ENCODE measurements at places on chromosomes 13 and 19. TPM values are rescaled to one million over a fixed set of nuclear protein-coding genes. Genes with fewer than 3 reads are reported as not detected.

DNA sequence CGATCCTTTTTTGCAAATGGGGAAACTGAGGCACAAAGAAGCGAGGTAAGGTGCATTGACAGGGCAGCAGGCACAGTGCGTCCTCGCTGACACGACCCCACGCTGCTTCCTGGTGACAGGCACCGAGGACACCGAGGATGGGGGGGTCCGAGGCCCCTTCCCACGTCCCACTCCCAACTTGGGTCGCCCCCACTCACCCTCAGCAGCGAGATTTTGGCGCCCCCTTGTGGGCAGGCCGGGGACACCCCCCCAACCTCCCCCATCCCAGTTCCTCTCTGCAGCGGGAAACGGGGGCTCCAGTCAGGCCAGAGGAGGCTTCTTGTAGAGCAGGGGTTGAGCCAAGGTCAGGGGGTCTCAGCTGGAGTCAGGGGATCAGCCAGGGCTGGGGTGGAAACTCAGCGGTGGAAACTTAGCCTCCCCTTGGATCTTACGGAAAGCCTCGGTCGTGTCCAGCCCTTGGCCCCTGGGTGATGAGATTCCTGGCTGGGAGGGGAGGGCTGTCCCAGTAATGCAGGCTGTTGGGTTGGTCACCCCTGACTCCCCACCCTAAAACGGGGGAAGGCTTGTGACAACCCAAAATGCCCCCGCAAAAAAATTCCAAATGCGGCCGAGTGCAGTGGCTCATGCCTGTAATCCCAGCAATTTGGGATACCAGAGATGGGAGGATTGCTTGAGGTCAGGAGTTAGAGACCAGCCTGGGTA, 8.2 kb downstream of the SMIM24 start:
- no peak for DNase-seq

- DNase-seq = no peak
These were observed 14.8 kb downstream of the CHERP start for GRCh38 chr19:16527334-16527935.

Gene PEPD
- total RNA-seq = 201 TPM

GRCh38 chr13:51524312-51524711, 60.0 kb upstream of the WDFY2 start:
- peak; percentile 77 for DNase-seq

DNA sequence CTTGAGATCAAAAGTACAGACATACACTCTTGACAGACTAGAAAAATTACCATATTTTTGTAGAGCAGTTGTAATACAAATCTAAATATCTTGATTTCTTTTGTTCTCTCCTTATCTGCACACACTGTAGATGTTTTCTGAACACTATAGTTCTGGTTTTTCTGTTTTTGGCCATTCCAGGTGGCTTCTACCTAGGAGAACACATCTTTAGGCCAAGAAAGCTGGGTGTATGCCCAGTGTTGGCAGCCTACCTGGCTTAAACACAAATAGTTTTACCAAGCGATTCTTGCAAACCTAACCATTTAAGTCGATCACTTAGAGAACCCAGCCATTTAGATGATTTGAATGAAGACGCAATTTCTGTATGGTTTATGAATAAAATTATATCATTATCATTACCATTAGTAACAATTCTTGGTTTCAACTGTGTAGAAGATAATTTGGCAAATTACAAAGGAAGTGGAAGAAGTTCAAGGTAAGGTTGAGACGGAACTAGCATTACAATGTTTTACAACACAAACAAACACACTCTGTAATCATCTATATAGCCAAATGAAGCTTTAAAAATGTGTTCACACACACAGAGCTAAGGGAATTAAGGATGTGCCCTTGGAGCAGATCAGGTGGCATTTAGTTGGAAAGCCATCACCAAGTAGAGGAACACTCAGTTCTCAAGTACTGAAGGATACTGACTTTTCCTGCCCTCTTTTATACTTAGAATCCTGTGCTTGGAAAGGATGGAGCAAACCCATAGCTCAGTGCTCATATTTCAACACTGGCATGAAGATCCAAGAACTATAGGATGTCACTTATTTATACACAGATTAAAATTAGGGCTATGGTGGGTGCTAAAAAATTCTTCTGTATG, 36.2 kb downstream of the ERCC5 start:
- peak; percentile 67 for DNase-seq

DNA sequence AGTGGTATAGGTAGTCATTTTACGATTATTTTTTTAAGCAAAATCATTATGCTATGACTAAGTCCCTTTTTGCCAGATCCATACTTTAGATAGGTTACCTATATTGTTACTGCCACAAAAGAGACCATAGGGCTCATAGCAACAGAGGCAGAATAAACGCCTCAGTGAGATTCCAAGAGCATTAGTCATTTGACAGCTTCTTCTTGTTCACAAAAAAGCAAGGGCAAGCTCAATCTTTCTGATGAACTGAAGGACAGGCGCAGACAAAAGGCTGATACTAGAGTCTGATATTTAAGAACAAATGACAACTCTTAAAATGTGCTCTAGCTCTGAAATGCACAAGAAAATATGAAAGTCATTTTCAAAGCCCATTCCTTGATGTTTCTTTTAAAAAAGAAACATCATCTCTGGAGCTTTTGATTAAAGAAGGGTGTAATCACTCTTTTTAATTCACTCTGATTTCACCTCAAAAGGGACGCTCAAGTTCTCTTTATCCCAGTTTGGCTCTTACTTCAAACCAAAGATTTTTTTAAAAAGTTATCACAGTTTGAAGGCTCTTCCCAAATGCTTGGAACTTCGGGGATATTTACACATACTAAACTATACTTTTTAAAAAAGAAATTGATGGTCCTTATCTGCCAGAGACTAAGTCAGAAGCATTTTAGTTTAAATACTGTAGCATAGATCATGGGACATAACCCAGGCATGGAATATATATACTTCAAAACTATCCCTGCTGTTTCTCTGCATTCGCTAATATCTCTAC, 187.2 kb downstream of the EFNB2 start:
- no peak for DNase-seq

DNA sequence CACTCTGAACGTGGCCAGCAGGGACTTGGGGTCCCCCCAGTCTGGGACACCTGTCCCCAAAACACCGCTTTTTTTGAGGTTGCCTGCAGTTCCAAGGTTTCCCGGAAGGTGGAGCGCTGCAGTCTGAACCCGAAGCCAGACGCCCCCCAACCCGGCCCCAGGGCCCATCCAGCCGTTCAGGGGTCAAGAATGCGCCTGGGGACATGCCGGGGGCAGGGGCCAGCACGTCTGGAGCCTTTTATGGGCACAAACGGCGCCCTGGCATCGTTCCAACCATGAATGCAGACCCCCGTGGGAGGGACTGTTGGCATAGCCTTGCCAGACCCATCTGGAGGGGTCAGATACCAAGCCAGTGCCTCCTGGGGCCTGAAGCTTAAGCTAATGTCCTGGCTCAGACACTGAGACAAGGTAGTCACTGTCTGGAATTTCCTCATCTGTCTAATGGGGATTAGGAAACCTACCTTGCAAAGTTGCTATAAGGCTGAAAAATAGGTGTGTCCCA, 6.9 kb downstream of the S1PR5 start:
- DNase-seq = no peak

DNA sequence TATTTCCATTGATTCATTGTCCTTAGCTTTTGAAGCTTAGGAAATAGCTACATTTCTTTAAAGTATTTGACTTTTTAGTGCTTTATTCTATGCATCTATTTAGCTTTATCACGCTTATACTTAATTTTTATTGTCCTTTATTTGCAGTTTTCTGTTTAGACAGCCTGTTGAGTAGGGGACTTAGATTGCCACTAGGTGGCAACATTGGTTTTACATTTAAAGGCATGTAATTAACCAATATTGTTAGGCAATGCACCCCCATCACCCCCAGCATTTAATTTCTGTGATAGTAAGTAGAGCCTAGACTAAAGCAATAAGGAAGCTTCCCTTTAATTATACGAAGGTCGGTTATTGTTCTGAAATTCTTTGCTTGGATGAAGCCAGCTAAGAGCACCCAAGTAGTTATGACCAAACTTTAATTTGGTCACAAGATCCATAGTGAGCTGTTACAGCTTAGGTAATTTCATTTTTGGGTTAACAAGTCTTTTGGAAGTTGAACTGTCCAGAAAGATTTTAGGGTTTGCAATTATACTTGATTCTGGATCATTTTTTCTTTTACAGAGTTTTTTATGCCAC, 36.5 kb downstream of the B3GLCT start:
- DNase-seq = no peak

DNA sequence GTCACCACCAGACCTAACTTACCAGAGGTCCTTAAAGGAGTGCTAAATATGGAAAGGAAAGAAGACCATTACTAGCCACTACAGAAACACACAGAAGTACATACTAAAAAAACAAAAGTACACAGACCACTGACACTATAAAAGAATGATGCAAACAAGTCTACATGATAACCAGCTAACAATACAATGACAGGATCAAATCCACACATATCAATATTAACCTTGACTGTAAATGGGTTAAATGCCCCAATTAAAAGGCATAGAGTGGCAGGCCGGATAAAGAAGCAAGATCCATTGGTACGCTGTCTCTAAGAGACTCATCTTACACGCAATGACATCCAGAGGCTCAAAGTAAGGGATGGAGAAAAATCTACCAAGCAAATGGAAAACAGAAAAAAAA, 47.2 kb downstream of the UBL3 start:
- DNase-seq = no peak

- peak; percentile 21 for DNase-seq
These were observed 15.3 kb upstream of the SULT2A1 start for GRCh38 chr19:47901370-47901769.

GRCh38 chr13:80717776-80718175, 376.9 kb upstream of the SPRY2 start:
- DNase-seq = no peak

DNA sequence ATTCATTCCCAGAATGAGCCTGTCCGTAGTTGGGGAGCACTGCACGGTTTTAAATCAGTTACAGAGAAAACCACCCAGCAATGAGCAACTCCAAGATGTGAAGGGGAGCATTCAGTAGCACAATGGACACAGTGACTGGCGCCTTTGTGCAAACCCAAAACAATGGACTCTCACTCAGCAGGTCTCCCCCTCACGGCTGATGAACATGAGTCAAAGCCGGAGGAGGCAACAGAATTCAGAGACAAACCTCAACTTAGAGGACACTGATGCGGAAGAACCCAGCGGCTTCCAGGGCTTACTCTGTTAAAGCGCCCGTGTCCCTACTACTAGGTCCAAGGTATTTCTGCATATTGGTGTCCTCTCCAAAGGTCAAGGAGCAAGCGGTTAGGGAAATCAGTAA, 17.7 kb downstream of the PLEKHF1 start:
- DNase-seq = no peak

DNA sequence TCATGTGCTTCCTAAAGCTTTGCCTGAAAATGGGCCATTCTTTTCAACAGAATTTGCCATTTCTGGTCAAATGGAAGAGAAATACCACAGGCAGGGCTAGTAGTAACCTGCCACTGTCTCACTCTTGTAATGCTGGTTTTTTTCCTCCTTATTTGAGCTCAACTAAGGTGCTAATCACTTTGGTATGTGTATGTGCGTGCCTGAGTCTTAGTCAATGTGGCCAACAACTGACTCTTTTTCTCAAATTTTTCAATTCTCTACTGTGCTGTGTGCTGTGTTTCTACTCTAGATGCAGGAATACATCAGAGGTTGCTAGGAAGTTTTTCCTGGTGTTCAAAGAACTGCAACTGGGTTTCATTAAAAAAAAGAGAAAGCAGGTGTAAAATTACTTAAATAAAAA, 870.2 kb downstream of the EFNB2 start:
- DNase-seq = no peak

Gene CRLF1
- 0.20 TPM for total RNA-seq

DNA sequence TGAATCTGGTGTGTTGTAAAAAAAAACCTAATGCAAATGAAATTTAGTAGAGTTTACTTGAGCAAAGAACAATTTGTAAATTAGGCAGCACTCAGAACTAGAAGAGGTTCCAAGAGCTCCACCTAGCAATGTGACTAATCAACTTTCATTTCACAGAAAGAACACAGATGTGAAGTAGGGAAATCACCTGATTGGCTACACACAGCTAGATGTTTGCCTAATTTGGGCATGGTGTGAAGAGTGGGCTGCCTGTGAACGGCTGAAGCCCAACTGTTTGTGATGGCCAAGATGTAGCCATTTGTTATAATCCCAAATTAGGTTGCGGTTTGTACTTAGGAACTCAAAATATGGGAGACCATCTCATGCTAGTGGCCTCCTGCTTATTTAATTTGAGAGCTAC, 724.4 kb upstream of the SLITRK5 start:
- DNase-seq = no peak

- DNase-seq = no peak
These were observed 2.9 kb upstream of the UFM1 start for GRCh38 chr13:38346764-38347163.

DNA sequence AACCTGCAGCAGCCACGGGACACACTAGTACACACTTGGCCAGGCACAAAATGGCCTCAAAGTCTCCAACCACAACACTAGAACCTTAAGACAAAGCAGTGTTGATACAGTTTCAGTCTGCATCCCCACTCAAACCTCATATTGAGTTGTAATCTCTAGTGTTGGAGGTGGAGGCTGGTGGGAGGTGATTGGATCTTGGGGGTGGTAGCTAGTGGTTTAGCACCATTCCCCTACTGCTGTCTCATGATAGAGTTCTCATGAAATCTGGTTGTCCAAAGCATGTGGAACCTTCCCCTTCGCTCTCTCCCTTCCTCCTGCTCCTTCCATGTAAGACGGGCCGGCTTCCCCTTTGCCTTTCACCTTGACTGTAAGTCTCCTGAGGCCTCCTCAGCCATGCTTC, 638.7 kb downstream of the UQCRFS1 start:
- no peak for DNase-seq

DNA sequence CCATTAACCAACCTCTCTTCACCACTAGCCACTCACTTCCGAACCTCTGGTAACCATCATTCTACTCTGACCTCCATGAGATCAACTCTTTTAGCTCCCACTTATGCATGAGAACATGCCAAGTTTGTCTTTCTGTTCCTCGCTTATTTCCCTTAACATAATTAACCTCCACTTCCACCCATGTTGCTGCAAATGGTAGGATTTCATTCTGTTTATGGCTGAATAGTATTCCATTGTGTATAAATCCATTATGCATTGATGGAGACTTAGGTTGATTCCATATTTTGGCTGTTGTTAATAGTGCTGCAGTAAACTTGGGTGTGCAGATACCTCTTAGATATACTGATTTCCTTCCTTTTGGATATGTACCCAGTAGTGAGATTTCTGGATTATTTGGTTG, 30.2 kb downstream of the ZNF382 start:
- DNase-seq = no peak

Gene ATXN8OS
- total RNA-seq = not detected

Gene CGB2
- total RNA-seq = not detected

Gene LDLR
- total RNA-seq = 12.2 TPM

All from left lobe of liver (tissue), 2 donors.